ENCODE measurements at places on chromosomes 3 and 15. TPM values are rescaled to one million over a fixed set of nuclear protein-coding genes. Genes with fewer than 3 reads are reported as not detected.

The TGM5 gene
- total RNA-seq: not detected

The C3orf20 gene
- total RNA-seq: not detected

The LRRC3B gene
- not detected for total RNA-seq

The NEK10 gene
- total RNA-seq: 4.4 TPM

The SCAANT1 gene
- total RNA-seq: not detected

The POPDC2 gene
- total RNA-seq: 3.8 TPM

The SAMMSON gene
- not detected for total RNA-seq

The U2SURP gene
- 26.1 TPM for total RNA-seq

The FSIP1 gene
- 0.25 TPM for total RNA-seq

The FHIT gene
- total RNA-seq: 1.1 TPM

The TCF12 gene
- total RNA-seq: 69.7 TPM

The CLDN18 gene
- not detected for total RNA-seq

Data from cardiac ventricle fibroblast (primary cell).